ENCODE measurements at places on chromosomes 1 and 21. TPM values are rescaled to one million over a fixed set of nuclear protein-coding genes. Genes with fewer than 3 reads are reported as not detected.

CHD5 gene
- total RNA-seq = not detected

INSRR gene
- total RNA-seq = not detected

LCE3D gene
- not detected for total RNA-seq

FCRL6 gene
- not detected for total RNA-seq

FTCD gene
- 0.30 TPM for total RNA-seq

DIO1 gene
- total RNA-seq = not detected

PTPN22 gene
- total RNA-seq = 2.1 TPM

ATP1A4 gene
- not detected for total RNA-seq

OR10Z1 gene
- total RNA-seq = not detected

TRIM67 gene
- total RNA-seq = 0.10 TPM

C1QB gene
- not detected for total RNA-seq

BCL2L15 gene
- 8.5 TPM for total RNA-seq

TBX19 gene
- total RNA-seq = 0.75 TPM

XCL1 gene
- total RNA-seq = not detected

TMEM79 gene
- 0.52 TPM for total RNA-seq

RTCA gene
- 44.2 TPM for total RNA-seq

SMIM34 gene
- total RNA-seq = not detected

ECE1 gene
- 191 TPM for total RNA-seq

SPRR2E gene
- not detected for total RNA-seq

RHD gene
- total RNA-seq = not detected

All from renal cortical epithelial cell (primary cell).